ENCODE measurements at places on chromosomes 5 and 9.

- no peak for DNase-seq
These were observed 13.4 kb upstream of the TSLP start for GRCh38 chr5:111058064-111058463.

GRCh38 chr9:69932901-69933300 lies 110.7 kb upstream of the MAMDC2 start:
- DNase-seq: no peak

DNA sequence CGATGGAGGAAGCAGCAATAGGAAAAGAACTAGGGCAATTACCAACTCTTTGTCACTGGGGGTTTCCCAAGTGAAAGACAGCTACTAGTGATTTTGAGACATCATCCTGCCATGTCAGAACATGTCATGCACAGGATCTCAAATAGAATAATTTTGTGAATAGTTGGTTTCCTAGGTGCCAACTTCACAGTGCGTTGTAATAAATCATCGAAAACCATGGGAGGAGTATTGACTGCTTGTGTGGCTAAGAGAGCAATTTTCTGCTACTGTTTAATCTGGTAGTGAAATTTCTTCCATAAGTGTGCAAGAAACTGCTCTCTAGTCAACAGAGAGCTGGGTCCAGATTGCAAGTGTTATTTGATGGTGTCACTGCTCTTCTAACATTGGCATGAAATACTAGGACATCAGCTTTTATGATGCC lies 168.6 kb downstream of the NNT start:
- DNase-seq: no peak

DNA sequence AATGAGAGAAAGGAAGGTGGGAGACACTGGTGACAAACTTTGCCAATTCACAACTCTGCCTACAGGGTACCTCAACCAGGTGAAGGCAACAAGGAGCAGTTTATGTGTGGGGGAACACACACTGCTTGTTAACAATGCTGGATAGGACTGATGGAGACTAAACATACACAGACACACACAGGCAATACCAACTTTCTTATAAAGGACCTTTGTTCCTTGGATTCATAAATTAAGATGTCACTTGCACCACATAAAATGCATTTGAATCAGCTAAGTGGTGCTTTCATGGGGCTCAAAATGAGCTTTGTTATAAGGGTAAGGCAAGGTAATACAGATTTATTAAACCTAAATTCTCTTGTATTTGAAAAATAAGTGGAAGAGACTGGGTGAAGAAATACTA lies 4.0 kb downstream of the TSTD2 start:
- no peak for DNase-seq

DNA sequence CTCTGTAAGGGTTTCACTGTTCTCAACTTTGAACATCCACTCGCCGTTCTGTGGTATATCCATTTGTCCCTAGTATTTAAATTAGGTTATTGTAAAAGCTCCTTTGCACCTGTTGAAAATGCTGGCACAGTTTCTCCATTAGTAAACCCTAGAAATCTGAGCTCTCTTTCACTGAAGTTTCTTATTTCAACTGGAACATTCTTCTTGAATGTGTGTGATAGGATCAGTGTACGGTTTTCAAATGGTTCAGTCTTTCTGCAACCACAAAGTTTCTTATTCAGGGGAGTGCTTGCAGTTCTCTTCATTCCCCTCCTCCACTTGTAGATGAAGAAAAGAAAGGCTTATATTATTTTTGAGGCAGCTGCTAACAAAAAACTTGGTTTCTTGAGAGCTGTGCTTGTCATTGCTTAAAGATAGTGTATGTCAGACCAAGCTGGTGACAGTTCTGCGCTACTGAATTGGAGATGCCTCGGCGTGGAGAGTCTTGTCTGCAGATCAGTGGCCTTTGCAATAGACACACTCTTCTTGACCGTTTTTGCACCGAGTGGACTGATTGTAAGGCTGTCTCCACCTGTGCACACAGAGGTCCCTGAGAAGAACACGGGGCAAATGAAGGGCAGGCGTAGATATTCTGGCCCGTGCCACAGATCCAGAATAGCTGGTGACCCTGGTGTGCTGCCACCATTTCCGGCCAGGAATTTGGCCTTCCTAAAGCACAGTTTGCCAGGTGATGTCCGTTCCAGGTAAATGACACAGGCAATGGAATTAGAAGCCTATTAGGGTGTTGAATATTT lies 102.2 kb downstream of the TRIO start:
- DNase-seq: no peak

DNA sequence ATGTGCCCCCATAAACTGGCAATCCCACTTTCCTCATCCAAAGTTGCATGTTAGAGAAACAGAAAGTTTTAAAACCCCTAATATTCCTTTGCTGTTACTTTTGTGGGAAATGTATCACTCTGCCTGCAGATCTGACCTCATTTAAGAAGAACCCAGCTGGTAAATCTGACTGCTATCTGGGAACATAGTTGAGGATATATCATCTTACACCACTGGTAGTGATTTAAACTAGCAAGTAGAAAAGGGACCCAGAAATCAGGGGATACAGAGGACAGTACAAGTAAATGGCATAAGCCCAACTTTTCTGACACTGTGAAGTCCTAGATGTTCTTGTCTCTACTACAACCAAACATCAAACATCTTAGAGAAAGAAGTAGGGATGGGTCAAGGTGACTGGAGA lies 1060.5 kb upstream of the DMAC1 start:
- no peak for DNase-seq

- DNase-seq: no peak
These were observed 511.7 kb upstream of the KLF4 start for GRCh38 chr9:108001237-108001636.

DNA sequence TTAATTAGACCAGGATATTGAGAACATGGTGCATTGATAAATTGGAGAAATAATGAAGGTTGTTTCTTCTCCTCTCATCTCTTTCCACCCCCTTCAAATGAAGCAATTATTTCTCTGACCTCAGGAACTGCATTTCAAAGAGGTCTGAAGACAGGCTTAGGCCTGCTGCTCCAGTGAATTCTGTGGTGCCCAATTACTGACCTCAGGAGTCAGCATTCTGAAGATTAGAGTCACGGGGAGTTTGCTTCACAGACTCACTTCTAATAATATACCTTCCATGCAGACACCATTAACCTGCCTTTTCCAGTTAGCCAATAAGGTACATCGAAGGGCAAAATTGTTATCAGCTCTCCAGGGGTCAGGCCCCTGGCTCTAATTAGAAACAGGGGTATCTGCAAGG lies 270.9 kb downstream of the GAS1 start:
- no peak for DNase-seq

DNA sequence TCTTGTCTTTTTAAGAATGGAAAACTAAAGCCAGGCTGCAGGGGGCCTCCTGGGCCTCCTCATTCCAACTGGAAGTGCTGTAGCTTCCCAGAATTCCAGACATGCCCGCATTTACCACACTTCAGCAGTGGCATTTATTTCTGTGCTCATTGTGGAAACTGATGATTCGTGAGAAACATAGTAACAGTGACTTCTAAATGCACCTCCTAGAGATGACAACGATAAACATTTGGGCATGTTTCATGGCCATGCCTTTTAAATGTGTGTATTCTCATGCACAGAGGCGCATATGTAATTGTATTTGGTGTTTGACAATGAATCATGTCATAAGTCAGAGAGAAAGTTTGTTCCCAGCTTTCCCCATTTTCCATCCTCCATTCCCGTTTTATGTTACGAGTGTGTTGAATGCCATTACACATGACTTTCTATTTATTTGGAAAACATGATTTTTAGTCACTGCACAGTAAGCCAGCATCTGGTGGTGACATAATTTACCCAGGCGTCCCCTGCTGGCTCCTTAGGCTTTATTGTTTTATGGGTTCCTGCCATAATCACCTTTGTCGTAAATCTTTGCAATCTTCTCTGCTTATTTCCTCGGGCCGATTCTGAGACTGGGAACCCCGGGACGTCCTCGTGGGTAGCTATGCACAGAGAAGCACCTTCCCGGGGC lies 68.8 kb upstream of the FCN2 start:
- DNase-seq: peak; percentile 94

DNA sequence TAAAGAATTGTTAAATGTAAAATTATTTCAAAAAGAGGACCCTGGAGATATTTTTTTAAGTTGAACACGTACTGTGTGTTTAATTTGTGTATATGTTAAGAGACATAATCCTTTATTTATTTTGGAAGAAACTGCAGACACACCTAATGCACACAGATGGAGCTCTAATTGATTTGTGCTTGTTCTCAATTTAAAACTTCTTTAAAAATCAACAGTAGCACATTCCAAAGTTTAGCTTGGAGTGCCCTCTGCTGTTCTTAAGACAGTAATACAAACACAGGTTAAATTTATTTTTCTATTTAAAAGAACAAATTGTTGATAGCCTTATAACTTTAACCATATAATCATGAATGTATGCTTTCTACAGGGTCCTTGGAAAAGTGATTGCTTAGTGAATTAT lies 277.6 kb upstream of the ADAMTS16 start:
- peak; percentile 18 for DNase-seq

DNA sequence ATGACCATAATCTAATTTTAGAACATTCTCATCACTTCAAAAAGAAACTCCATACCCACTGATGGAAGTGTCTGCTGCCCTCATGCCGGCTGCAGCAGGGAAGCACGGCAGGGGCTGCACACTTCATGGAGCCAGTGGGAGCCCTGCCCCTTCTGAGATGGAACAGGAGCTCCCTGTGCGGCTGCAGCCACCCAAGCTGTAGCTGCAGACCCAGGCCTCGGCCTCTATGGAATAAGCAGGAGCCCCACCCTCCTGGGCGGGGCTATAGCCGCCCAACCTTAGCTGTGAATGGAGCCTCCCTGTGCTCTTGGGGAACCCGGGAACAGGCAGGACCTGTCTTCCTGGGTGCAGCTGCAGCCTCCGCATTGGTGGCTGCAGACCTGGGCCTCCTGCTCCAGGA lies 128.5 kb downstream of the NUDT12 start:
- no peak for DNase-seq

GRCh38 chr9:136668983-136669790 lies 6.5 kb downstream of the EGFL7 start:
- DNase-seq: no peak

DNA sequence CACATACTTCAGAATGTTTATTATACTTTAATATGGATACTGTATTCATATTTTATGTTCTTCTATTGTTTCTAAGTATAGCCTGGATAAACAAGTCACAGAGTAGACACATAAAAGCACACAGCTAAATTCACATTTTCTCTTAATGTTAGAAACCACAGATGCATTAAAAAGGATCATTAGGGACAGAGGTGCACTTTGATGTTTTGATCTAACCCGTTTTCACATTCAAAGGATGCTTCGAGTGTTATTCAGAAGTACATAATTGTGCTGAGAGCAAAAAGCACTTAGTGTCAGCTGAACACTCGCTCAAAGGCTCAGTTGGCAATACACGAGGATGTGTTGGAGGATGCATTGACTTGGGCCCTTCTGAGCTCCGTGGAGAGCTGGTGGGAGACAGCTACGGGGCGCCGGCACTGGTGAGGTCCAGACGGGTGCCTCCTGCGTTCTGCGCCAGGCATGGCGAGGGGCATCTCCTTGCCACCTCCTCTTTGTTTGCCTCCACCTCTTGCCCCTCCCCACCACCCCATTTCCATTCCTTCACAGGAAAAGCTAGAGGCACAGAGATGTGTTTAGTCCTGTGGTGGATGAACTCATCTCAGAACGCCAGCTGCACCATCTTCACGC lies 35.5 kb downstream of the MED10 start:
- no peak for DNase-seq

DNA sequence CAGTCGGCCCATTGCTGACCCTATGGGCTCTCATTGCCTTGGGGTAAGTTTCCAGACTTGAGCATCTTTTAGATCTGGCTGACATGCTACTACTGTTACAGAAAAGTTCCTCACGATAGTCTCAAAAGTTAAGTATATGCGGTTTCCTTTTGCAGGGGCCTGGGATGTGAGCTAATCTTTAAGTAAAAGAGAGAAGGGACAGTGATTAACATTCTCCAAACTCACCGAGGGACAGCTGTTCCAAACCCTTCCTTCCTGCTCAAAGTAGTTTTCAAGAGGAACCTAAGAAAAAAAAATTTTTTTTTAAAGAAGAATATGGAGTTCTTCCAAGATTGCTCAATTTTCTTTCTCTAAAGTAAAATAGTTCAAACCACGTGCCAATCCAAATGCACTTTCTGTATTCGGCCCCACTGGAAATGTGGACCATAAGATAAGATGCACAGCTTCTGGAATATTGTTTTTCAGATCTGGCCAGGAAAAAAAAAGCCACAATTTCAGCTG lies 168.0 kb upstream of the SPRY4 start:
- no peak for DNase-seq

DNA sequence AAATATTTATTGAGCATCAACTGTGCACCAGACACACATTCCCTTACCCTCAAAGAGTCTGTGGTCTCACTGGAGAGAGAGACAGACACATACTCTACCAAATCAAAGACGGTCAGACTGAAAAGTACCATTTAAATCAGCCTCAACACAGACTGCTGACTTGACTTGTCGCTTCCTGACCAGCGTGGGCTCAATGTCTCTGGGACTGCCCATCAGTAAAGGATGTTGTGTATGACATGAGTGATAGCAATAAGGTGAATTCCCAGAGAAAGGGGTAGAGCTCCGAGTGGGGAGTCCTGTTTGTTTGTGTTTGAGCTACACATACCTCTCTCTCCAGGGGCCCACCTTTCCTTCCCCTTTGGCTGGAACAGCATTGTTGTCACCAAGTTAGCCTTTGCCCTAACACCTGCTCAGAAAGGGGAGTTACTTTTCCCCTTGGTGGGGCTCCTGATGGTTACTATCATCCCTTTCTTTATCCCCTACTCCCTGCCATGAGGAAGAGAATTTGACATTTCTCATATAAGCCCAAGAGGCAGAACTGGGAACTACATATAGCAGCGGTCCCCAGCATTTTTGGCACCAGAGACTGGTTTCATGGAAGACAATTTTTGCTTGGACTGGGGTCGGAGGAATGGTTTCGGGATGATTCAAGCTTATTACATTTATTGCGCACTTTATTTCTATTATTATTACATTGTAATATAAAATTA lies 33.9 kb downstream of the NR4A3 start:
- DNase-seq: no peak

DNA sequence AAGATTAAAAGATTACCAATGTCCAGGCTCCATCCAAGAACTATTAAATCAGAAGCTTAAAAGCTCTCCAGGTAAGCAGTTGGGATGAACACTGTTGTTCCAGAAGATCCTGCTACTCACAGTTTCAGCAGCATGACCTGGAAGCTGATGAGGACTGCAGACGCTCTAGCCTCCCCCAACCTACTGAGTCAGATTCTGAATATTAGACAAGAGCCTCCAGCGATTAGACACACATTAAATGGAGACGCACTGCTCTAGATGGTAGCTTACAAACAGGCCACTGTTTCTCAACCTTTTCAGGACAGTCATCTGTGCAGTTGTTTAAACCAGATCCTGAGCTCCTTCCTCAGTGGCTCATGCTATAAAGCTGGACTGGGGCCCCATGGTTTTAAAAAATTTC lies 54.3 kb downstream of the MTMR12 start:
- no peak for DNase-seq

DNA sequence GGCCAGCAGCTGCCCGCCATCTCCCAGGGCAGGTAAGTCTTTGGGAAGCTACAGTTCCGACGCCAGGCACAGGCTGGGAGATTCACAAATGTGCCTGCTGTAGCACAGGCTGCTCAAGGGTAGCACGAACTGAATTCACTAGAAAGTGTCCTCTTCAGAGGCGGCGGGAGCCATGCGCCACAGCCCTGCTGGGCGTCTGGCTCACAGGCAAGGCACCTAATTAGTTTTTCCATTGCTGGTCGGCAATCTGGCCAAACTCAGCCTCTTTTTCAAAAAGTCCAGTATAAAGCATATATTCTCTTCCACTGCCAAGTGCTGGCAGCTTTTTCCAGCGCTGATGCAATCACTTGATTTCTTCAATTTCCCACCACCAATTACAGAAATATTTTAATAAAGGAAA lies 128.9 kb upstream of the RAPGEF1 start:
- no peak for DNase-seq

GRCh38 chr5:168770996-168771395 lies 191.8 kb upstream of the PANK3 start:
- no peak for DNase-seq

Data from AG09309 (cell line).